ENCODE measurements at places on chromosomes 16 and 17.

GRCh38 chr17:700504-701094, 14.0 kb downstream of the VPS53 start:
- DNase-seq = peak; percentile 30

- peak; percentile 25 for DNase-seq
Observed at GRCh38 chr17:78142119-78142861, 3.9 kb upstream of the C17orf99 start.

DNA sequence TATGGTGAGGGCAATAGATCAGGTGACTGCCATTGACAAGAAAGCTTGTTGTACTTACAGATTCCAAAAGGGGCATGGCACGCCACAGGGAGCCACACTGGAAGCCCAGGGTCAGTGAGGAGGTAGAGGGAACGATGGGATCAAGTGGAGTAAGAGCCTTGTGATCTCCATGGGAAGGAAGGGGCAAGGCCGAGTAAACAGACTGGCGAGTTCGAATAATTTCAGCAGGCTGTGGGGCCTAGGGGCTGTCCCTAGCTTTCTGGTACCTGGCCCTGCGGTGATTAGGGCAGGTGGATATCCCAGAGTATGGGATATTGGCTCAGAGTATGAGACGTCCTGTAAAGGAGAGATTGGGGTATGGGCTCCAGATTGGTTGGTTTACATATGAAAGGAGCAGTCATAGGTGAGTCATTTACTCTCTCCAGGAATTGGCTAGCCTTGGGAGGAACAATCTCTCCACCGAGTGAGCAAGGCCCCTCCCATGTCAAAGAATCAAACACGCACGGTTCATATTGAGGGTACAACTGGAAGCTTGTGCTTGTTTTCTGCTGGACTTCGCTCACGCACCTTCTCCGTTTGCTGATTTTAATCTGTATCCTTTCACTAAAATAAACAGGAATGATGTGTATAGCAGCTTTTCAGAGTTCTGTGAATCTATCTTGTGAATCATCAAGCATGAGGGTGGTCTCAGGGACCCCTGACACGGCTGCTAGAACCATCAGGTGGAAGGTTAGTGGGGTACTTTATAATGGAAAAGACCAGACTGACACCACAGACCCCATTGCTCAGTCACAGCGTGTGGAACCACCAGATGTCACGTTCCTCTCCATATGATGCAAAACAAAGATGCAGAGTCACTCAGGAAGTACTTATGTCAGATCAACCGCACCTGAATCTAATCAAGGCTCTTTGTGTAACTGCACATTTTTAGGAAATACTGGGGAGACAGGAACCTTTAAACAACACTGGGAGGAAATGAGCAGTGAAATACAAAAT, 27.9 kb downstream of the GABARAPL2 start:
- peak; percentile 63 for DNase-seq

GRCh38 chr16:82585675-82586074, 41.1 kb upstream of the CDH13 start:
- DNase-seq = no peak

GRCh38 chr16:4556112-4556511, at the start of gene C16orf96:
C16orf96 (plus strand) TSS chr16:4556340; CDS start chr16:4556490, 150 bp downstream.
- no peak for DNase-seq

DNA sequence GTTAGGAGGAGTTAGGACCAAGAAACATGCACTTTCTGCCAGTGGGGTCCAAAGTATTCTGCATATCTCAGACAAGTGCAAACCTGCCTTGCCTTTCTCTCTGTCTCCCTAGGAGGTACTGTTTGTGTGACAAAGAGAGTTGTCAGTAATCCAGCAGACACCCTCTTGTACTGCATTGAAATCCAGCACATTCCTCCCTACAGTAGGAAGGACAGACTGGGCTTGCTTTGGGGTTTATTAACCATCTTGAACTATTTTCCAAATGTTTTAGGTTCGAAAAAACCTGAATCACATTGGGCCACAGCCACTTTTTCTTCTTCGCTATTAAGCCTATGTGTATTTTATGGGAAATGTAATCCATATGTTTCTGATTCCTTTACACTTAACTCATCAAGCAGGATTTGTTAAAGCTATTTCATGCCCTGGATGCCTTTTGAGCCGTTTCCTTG, 204.2 kb upstream of the KCNJ16 start:
- DNase-seq = no peak

DNA sequence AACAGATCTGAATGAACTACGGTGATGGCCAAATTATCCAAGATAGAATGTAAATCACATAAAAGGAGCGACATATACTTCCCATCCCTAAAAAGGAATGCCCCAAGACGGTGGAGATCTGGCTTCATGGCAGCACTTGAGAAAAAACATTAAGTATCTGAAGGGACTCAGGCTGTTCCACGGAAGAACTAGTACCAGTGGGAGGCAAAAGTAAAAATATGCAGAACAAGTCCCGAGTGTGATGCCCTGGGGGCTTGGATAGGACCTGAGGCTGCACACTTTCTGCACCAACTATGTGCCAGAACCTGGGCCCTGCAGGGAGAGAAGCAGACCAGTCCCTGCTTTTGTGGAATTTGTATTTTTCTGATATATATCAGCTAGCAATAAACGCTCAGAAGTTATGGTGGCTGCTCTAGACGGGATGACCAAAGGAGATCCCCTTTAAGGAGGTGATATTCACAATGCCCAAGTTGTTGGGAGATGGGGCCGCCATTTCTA, 539 bp upstream of the CKLF start:
- no peak for DNase-seq

GRCh38 chr17:66345264-66345663, 42.9 kb downstream of the PRKCA start:
- DNase-seq = no peak

DNA sequence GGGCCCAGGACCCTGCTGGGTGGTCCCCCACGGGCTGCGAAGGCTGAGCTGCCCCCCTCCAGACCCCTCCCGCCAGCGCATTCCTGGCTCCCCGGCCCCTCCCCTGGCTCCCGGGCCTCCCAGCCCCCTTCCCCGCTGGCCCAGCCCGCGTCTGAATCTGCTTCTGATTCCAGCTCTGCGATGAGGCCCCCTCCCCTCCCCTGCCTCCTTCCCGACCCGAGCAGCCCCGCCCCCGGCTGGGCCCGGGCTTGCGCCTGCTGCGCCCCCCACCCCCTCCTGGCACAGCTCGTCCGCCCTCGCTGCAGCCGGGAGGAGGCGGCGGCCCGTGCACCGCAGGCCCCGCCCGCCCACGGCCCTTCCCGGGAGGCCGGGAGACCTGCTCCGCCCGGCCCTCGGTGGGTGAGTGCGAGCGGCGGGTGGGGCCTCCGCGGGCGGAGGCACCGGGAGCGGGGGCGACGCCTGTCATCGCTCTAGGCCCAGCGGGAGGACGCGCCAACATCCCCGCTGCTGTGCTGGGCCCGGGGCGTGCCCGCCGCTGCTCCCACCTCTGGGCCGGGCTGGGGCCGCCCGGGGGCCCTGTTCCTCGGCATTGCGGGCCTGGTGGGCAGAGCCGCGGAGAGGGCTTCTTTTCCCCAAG, at the start of gene NTN3:
NTN3 (plus strand) TSS at position 282 of the 637 bp plus-strand sequence. CDS start 405 bp downstream, outside the sequence.
- DNase-seq = no peak

DNA sequence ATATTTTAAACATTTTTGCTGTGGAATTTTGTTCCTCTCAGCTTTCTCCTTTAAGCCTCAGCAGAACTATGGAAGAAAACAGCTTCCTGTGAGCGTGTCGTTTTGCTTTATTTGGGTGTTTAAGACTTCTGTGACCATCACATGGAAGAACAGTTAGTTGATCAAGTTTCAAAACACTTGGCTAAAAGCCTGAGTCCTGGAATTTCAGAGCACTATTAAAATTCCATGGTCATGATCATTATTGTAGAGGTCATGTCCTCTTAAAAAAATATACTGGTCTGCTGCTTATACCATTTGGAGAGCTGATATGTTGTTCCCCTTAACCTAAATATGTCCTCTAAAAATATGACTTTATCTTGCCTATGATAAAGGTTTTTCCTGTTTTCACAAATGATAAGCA, 12.6 kb upstream of the CDR2 start:
- DNase-seq = no peak

DNA sequence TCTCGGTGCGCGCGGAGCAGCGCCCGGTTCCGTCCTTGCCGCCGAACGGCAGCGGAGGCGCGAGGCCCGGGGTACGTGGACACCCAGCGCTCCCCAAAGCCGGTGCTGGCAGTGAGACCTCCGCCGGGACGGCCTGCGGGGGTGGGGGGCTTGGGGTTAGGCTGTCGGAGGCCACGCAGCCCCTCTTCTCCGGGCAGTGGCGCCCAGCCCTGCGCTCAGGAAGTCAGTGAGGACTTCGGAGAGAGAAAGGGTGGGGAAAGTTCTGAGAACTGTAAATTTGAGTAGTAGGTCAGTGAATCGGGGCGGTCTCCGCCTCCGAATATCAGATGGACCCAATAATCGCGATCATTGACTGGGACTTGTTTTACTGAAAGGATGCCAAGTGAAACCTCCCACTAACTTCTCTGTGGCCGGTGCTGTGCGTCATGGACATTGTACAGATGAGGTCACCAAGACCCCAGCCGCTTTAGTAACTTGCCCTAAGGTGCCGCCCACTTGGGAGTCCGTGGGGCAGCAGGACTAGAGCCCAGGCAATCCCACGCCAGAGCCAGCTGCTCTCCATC, 468 bp downstream of the IL4R start:
- DNase-seq = no peak

DNA sequence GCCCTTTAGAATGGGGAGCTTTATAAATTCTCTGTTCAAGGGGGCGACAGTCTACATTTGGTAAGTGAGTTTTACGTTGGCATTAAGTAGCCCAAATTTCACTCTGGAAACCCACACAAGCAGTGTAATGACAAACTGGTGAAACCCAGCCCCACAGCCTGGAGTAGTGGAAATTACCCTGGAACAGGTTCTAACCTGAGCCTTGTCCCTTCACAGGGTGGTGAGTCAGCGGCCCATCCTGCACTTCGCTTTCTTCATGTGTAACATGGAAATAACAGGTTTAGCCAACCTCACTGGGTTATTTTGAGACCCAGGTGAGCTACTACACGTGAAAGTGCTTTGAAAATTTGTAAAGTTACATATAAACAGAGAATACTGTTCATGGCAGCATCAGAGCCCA, 3.5 kb upstream of the TLCD3A start:
- no peak for DNase-seq
